AG04449 (cell line): ENCODE measurements at places on chromosomes 3 and 15.

DNA sequence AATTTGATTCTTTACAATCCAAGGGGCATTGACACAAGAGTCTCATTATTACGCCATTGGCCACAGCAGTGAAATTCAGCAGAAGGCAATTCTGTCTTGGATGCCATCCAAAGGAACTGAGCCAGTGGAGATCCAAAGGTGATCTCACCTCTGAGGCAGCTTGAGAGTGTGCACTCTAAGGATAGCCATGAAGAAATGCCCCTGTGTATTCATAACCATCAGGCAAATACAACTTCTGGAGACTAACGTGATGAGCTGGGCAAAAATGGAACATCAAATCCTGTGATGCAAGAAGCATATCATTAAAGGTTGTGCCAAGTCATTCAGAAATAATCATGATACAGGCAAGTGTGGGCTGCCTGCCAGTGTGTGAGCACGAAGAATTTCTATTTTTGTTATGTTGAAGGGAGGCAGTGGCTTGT lies 41.4 kb downstream of the ROBO2 start:
- no peak for DNase-seq

DNA sequence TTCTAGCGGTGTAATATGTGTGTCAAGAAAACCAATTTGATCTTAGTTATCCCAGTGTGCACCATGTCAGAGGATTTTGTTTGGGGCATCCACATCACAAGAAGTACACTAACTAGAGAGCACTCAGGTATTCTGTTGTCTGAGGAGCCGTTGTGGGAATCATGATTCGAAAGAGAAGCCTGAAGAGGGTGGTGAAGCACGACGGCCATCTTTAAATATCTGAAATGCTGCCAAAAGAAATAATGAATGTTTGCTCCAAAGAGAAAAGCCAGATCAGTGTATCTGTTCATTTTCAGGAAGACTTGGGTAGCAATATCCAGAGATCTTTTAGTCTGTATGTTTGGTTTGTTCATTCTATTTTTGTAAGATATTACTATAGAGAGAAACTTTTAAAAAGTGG lies 180.7 kb downstream of the KLHL25 start:
- no peak for DNase-seq

DNA sequence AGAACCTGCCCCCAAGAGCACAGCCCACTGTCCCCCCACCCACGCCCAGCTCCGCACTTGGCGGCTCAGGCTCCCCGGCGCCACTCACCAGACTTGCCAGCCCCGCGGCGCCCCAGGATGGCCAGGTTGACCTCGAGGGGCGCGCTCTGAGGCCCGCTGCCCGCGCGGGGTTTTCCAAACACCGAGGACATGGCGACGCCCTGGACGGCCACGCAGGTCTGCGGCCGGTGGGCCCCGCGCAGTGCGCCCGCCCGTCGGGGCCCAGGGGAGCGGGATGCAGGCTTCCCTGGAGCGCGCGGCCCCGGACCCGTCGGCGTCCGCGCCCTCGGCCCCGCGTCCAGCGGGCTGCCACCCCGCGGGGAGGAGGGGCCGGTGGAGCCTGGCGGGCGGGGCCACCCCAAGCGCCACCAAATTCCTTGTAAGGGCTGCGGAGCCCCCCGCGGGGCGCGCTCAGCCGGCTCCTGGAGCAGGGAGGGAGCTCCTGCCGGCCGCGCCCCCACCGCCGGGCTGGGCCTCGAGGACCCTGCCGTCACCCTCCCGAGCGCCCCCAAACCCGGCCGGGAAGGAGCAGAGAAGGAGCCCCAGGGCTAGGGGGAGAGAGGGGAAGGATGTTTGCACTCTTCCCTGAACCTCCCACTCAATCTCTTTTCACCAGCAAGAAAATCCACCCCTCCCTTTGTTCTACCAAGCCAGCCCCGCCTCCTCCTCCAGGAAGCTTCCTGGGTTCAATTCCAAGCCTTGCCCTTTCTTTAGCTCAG lies at the start of gene RASL12:
RASL12 (minus strand) TSS at position 347 of the 758 bp plus-strand sequence; CDS start at position 191, 156 bp downstream.
- no peak for DNase-seq

DNA sequence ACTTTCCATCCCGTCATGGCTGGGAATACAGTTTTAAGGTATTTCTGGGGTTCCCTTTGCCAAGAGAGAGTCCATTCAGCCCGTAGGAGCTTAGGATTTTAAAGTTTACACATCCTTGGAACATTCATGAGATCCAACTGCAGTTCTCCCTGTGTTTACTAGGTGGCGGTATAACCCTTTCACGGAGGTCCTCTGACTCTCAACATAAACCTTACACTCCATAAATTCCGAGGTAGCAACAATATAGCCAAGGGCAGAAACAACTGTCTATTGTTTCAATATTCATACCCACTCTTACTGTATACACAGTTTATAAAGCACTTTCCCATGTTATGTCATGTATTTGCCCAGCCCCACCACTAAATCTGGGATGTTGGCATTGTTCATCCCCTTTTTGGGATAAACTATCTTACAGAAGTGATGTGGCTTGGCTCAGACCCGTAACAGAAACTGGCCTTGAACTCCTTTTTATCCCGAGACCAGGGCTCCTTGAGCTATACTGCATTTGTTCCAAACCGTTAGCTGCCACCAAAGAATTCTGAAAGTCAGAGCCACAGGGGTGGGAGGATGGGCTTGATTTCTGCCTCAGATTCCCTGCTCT lies 69.2 kb upstream of the COL6A5 start:
- peak; percentile 16 for DNase-seq

DNA sequence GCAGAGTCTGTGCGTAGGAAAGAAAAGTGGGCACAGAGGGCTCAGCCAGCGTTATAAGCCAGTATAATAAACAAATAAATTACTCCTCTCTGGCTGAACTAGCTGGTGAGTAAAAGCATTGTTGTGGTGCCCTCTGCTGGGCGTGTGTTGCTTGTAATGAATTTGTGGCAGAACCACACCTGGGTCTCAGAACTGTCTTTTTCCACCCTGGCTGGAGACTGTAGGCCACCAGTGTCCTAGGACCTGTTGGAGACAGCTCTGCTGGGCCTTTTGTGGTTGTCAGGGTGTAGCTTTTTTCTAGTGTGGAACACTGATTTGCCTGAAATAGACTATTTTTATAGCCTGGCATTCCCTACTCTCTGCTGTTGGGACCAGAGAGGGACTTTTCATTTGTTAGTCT lies 130.5 kb upstream of the EIF1B start:
- peak; percentile 10 for DNase-seq

GRCh38 chr15:55279746-55280351 lies 9.8 kb downstream of the RAB27A start:
- DNase-seq = no peak

- DNase-seq = no peak
Observed at GRCh38 chr15:100728371-100729201, 126.2 kb downstream of the ASB7 start.

DNA sequence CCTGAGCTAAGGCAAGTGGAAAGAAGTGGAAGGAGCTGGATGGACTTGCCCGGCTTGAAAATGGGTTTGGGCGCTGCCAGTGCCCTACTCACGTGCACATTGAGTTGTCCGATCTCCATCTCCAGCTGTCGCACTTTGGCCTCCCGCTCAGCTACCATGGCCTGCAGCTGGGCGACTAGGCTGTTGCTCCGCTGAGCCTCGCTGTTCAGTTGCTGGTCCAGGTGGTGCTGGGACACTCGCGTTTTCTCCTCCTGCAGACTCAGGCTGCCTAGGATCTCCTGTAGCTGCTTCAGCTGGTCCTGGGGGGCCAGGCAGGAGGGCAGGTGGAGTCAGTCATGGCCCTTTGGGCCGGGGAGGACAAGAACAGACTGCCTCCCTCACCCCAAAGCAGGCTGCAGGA lies 33.0 kb upstream of the HHATL start:
- DNase-seq = no peak

GRCh38 chr15:74445816-74446763 lies 12.3 kb upstream of the SEMA7A start:
- DNase-seq = no peak

GRCh38 chr3:119643528-119643927 lies 16.9 kb downstream of the POPDC2 start:
- DNase-seq = no peak

- no peak for DNase-seq
Observed at GRCh38 chr3:54841471-54841870, 86.4 kb downstream of the LRTM1 start.

- DNase-seq = peak; percentile 21
Observed at GRCh38 chr3:56314842-56315241, 153.4 kb downstream of the ERC2 start.

- no peak for DNase-seq
Observed at GRCh38 chr3:89571298-89571697, 463.9 kb downstream of the EPHA3 start.

- DNase-seq = no peak
Observed at GRCh38 chr3:4996771-4997291, 17.6 kb downstream of the BHLHE40 start.

DNA sequence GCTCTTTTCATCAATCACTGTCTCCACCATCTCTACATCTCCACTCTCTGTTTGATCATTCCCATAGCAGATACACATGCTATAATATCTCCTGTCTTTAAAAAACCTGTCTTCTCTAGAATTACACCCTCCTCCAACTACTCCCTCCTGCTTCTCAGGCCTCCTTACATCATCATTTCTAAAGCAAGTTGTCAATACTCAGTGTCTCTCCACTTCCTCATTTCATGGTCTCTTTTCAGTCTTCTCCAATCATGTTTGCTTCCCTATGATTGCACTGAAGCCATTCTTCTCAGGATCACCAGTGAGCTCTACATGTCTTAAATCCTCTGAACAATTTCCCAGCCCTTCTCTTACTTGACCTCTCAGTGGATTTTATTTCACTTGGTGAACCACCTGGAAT lies 87.0 kb upstream of the ZNF280D start:
- no peak for DNase-seq

DNA sequence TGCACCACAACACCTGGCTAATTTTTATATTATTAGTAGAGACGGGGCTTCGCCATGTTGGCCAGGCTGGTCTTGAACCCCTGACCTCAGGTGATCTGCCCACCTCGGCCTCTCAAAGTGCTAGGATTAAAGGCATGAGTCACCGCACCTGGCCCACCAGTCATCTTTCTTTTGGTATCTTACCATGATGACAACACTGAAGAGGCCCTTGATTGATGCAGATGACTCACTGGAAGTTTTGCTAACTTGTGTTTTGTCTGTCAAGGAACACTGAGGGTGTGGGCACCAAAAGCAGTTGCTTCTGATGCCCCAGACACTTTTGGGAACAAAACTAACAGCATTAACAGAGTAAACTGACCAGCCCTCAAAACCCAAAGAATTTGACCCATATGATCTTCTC lies 88.3 kb downstream of the MYO5A start:
- DNase-seq = no peak

GRCh38 chr3:161409069-161409468 lies 37.8 kb upstream of the SPTSSB start:
- DNase-seq = no peak

- peak; percentile 47 for DNase-seq
Observed at GRCh38 chr3:45592830-45593707, 1.5 kb upstream of the LIMD1 start.

DNA sequence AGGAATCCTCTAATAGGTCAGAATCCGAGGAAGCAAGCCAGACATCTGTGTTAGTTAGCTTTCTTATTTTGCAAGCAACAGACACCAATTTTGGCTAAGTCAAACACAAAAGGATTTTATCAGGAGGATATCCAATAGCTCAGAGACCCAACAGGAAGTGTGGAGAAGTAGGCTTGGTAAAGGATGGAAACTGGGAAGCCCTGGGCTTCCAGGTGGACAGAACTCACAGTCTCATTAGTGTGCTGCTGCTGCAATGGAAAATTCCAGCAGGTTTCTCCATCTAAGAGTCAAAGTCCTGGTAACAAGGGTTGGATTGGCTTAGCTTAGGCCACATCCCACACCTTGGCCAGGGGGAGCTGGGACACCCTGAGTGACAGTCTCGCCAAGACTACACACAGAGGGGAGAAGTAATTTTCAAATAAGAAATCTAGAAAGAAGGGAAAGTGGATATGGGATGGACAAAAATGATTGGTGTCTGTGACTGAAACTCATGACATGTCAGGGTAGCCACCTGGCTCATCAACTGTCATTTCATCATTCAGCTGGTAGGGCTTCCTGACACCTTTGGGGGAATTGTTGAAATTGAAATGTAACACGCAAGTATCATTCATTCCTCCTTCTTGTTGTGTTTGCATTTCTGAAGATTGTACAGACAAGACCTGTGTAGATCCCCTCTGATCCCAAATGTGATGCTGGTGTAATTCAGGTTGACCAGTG lies 158.6 kb downstream of the THSD4 start:
- DNase-seq = no peak

DNA sequence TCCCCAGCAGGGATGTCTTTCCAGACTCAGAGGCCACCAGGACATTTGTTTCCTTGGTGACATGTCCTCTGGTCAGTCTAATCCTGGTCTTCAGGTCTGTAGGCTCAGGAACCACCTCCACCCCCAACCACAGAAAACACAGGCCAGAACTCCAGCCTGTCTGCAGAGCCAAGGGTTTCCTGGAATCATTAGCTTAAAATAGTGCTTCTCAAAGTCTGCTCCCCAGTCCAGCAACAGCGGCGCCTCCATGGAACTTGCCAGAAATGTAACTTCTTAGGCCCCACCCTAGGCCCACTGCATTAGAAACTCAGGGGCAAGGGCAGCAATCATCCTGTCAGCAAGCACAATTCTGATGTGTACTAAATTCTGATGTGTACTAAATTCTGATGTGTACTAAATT lies 20.0 kb downstream of the SLC28A1 start:
- no peak for DNase-seq

DNA sequence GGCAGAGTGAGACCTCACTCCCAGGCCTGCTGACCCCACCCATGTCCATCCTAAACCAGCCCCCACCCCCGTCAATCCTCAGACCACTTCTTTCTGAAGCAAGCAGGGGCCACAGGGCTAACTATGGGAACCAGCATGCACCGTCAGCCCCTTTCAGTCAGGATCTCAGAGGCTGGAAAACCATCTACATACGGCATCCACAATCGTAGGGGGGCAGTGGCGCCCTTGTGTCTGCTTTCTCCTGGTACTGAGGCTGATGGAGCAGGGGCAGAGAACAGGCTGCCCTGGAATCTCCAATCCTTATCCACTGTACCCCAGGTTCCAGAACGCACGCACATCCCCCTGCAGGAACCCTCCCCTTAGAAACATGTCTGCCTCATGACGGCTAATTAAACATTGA lies 56.6 kb downstream of the XXYLT1 start:
- DNase-seq = no peak

- DNase-seq = no peak
Observed at GRCh38 chr3:76900596-76900995, 139.3 kb upstream of the ROBO2 start.

DNA sequence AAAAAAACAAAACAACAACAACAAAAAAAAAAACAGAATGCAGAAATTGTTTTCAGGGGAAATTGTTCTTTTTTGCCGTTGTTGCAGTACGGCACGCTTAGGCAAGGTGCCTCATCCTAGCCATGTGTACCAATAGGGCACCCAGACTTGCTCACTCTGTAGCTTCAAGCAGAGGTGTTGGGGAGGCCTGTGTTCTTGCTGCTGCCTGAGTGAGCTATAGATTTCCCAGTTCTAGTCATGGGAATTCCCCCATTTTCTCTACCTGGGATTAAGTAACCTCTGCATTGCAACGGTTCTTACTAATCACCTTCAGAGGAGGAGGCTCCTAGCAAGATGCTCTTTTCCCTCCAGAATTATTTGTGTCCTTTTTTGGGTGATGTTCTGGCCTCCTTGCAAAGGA lies 12.9 kb upstream of the PARL start:
- no peak for DNase-seq

- no peak for DNase-seq
Observed at GRCh38 chr3:48514431-48515227, 10.7 kb upstream of the SHISA5 start.
